ENCODE measurements at places on chromosomes 7 and 10.

DNA sequence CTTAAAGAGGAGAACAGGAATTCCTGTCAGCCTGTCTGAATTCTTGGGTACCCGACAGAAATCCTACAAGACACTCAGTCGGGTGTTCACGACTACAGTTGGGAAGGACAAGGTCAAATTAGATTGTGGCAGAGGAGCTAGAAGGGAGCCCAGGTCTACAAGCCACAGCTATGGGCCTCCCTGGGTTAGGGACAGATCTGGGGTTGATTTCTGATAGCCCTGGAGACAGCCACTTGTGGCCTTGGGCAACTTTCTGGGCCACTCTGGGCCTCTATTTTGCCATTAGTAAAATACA lies 39.7 kb upstream of the ANTXRL start:
- DNase-seq = no peak

- no peak for DNase-seq
These were observed 59.6 kb downstream of the SH3PXD2A start for GRCh38 chr10:103795634-103796270.

DNA sequence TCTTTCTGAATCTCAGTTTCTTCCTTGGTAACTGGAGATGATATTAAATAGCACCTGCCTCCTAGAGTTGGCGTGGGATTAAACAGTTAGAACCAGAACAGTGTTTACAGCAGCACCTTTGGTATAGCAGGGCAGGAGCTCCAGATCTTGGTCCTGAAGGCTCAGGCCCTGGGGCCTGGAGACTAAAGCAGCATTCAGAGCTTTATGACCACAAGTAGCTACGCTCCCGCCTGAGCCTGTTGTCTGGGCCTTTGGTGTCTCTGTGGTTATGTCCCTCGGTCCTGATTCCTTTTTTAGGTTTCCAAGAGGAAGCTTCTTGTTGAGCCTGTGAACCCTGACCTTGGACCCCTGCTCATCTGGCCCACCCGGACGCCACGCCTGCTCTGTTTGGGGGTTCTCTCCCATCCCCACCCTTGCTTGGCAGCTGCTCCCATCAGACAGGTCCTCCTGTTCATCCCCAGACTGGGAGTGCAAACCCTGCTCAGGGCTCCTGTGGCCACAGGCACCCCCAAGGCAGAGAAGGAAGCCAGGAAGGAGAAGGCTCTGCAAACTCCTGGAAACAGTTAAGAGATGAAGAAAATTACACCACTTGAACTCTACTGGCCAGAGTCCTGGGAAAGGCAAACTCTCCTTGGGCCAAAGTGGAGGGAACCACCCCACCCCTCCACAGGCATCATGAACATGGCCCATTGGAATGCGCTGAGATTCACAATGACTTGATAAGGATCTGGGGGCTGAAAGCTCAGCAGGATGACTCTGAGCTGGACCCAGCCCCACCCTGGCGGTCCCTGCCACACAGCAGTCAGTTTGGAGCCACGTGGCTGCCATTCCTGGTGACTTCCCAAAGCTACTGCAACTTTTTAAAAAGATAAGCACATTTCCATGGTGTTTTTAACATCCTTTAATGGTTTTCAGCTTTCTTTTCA lies 50.1 kb upstream of the TMEM72 start:
- DNase-seq = no peak

- no peak for DNase-seq
These were observed 77.8 kb upstream of the ATP6V0A4 start for GRCh38 chr7:138875794-138876193.

DNA sequence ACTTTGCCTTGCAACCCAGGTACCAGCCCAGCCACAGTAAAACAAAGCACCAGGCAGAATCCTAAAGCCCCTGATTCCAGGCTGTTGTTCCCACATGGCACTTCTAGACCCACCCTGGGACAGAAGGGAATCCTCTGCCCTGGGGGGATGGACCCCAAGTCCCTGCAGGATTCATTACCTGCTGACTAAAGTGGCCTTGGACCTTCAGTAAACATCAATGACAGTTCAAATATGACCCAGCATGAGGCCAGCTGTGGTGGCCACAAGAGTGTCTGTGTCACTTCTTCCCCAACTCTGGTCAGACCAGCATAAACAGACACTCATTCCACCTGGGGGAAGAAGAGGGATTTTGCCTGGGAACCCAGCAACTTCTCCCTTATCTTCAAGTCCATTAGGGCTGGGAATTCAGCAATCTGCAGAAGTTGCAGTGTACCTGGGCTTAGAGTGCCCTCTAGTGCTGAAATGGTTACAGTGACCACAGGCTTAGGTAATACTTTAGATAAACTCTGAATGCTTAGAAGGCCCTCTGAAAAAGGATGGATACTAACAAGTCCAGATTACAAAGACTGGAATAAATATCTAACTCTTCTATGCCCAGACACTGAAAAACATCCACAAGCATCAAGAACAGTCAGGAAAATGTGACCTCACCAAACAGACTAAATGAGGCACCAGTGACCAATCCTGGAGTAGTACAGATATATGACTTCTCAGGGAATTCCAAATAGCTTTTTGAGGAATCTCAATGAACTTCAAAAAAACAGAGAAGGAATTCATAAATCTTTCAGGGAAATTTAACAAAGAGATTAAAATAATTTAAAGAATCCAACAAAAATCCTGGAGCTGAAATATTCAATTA lies 108.5 kb upstream of the TMEM168 start:
- no peak for DNase-seq

DNA sequence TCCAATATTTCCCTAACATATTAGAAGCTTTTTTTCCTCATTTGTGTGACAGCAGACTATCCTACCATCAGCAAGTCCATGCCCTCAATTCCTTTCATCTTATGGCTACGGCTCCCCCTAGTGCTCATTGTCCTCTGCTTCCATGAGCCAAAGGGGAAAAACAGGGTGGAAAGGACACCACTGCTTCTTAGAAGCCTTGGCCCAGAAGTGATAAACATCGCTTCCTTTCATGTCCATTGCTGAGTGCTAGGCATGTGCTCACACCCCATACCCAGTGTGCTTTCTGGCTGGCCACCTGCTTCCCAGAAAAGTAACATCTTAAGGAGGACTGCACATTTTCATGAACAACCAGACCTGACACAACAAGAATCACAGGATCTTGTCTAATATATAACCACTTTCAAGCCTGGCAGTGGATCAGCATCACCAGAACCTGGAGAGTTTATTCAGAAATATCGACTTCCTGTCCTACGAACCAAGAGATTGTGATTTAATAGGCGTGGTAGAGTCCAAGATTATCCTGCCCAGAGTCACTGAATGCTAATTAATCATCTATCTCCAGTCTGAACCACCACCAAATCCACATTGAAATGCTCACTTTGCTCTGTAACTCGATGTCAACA lies 650.5 kb upstream of the SORCS1 start:
- no peak for DNase-seq

GRCh38 chr10:88039496-88040200 lies 176.2 kb downstream of the PTEN start:
- no peak for DNase-seq

Data from caudate nucleus (tissue), 63 donors.